ENCODE measurements at places on chromosomes 13 and 19.

DNA sequence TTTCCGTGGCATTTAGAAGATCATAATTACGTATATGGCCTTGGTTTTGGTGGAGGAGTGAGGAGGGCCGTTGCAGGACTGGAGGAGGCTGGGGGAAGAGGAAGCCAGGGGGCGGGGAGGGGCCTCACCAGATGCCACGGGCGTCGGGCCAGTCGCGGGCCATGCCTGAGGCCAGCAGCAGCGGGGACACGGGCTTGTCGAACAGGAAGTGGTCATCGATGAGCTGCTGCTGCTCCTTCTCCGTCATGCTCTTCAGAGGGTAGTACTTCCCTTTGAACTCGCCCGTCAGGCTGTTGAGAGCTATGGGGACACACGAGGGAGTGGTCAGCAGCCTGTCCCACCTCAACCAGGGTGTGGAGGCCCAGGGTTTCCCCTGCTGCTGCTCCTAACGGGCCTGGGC is 11.1 kb downstream of the CKM start:
- DNase-seq: no peak

DNA sequence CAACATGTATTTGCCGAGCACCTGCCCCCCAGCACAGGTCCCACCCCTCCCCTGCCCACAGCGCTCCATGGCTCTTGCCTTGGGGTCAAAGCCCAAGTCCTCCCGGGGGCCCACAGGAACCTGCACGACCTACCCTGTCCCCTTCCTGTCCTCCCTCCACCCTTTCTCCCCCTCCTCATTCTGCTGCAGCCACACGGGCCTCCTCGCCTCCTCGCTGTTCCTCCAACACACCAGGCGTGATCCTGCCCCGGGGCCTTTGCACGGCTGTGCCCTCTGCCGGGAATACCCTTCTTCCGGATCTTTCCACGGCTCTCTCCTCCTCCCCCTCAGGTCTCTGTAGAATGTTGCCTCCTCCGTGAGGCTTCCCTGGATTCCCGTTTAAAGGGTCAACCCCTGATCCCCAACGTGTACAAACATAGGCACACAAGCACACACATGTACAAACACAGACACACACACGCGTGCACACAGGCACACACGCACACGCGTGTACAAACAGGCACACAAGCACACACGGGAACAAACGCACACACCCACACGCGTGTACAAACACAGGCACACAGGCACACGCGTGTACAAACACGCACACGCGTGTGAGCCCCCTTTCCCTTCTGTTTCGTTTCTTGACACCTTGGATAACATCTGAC is 2.8 kb downstream of the MADCAM1 start:
- DNase-seq: no peak

GRCh38 chr13:74678308-74678965 is 544.2 kb upstream of the KLF12 start:
- DNase-seq: no peak

GRCh38 chr13:23377983-23378632 is 55.4 kb downstream of the SACS start:
- peak; percentile 100 for DNase-seq

GRCh38 chr13:91101381-91101780 is 246.1 kb upstream of the MIR17HG start:
- DNase-seq: peak; percentile 62

GRCh38 chr13:110680852-110681251 is 25.1 kb downstream of the CARS2 start:
- DNase-seq: no peak

- no peak for DNase-seq
Measured at GRCh38 chr13:91157273-91158016, 190.0 kb upstream of the MIR17HG start.

GRCh38 chr13:99332456-99332855 is 25.3 kb upstream of the GPR183 start:
- no peak for DNase-seq

GRCh38 chr13:101640788-101641400 is 188.4 kb downstream of the ITGBL1 start:
- DNase-seq: peak; percentile 89

- no peak for DNase-seq
Measured at GRCh38 chr13:110319397-110319773, 12.3 kb downstream of the COL4A2 start.

- DNase-seq: no peak
Measured at GRCh38 chr19:11014403-11014911, 53.6 kb downstream of the SMARCA4 start.
